ENCODE measurements at places on chromosomes 1 and 21. TPM values are rescaled to one million over a fixed set of nuclear protein-coding genes. Genes with fewer than 3 reads are reported as not detected.

Gene TCHH
- total RNA-seq, result not detected

- DNase-seq, result no peak
These were observed 164.9 kb upstream of the USP25 start for GRCh38 chr21:15564907-15565306.

Gene CD160
- 0.29 TPM for total RNA-seq

- no peak for DNase-seq
These were observed 96.4 kb downstream of the GLIS1 start for GRCh38 chr1:53642607-53643006.

GRCh38 chr1:220906561-220907334 lies 27.5 kb downstream of the HLX start:
- DNase-seq, result no peak

- DNase-seq, result no peak
These were observed 53.2 kb downstream of the TRIM33 start for GRCh38 chr1:114457675-114458236.

Gene LCE1C
- total RNA-seq, result not detected

DNA sequence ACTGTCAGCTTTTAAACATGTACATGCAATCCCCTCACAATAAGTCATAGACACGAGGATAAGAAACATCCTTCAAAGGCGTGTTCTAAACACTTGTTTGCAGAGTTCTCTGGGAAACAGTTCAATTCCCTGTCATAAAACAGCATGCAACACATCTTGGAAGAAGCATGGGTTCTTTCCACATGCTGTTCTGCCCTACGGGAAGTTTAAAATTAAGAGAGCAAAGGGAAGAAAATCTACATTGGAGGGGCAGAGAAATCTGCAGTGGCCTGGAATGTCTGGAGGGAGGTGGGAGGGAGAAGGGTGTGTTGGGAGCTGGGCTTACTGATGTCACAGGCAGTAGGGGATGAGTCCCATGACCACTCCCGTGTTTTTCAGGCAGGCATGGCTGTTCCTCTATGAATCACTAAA lies 98.3 kb upstream of the SLC2A1 start:
- no peak for DNase-seq

DNA sequence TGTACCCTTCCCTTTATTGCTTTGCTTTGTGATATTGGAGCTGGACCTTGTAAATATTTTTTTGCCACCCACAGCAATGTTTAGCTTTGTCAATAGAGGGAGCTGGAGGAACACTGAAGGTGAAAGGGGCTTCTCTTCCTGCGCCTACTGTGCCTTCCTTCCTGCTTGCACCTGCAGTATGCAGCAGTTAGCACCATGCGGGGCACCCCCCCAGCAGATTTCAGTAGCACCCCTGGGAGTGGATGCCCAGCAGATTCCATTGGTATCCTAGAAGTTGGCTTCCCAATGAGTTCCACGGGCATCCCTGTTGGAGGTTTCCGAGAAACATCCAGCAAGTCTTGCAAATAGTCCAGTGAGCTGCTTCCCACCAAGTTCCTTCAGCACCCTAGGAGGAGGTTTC lies 25.6 kb downstream of the S100A10 start:
- peak; percentile 67 for DNase-seq

Gene USH2A
- not detected for total RNA-seq

DNA sequence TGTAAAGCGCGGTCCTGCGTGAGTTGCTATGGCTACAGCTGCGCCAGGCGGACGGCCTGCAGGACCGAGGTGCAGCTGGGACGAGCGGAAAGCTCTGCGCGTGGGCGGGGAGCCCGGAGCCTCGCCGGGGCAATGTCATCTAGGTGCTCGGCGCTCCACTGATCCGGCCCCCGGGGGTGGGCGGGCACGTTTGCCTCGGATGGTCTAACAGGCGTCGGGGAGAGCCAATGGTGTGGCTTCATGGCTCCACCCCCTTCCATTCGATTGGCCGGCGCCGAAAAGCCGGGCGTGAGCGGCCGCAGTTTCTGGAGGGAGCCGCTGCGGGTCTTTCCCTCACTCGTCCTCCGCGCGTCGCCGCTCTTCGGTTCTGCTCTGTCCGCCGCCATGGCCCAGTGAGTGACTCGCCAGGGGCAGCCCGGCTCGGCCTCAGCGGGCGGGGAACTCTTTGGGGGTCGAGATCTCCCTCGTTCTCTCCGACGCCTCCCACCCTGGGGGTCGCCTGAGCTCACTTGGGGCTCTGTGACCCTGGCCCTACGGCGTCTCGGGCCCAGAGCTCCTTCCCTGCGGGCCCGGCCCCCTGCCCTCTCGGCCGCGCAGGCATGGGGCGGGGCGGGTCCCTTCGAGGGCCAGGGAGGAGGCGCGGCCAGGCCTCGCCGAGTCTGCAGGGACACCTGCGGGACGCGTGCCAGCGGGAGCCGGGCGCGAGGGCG lies at the start of gene PGD:
PGD (plus strand) TSS at position 331 of the 710 bp plus-strand sequence; CDS start at position 385, 54 bp downstream.
- DNase-seq, result peak; percentile 99

- DNase-seq, result peak; percentile 6
These were observed 66.4 kb upstream of the BTG3 start for GRCh38 chr21:17679002-17679600.

Gene RGS5
- total RNA-seq, result 5.3 TPM

DNA sequence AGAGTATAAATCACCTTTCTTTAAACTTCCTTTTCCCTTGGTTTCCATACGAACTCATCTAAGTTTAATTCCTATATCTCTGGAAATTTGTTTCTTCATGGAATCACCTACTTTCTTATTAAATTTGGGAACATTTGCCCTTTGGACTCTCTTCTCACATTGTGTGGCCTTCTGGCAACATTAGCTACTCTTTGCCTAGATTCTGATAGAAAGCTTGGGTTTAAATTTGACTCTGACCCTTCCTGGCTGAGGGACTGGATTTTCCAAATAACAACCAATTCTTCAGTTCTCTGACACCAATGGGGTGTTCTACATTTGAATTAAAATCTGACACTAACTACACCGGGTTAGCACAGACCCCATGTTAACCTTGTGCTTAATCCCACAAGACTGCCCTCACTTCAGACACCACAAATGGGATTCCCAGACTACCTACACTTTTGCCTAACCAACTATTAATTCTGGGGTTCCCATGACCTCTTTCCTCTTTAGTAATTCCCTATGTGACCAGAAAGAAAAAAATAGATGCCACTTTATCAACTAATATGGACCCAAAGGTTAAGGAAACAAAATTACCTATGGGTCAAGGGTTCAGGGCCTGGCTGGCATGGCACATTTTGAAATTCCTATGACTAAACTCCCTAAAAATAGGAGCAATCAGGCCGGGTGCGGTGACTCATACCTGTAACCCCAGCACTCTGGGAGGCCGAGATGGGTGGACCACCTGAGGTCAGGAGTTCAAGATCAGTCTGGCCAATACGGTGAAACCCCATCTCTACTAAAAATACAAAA lies 9.7 kb upstream of the THEM4 start:
- DNase-seq, result no peak

Gene OR6F1
- not detected for total RNA-seq

DNA sequence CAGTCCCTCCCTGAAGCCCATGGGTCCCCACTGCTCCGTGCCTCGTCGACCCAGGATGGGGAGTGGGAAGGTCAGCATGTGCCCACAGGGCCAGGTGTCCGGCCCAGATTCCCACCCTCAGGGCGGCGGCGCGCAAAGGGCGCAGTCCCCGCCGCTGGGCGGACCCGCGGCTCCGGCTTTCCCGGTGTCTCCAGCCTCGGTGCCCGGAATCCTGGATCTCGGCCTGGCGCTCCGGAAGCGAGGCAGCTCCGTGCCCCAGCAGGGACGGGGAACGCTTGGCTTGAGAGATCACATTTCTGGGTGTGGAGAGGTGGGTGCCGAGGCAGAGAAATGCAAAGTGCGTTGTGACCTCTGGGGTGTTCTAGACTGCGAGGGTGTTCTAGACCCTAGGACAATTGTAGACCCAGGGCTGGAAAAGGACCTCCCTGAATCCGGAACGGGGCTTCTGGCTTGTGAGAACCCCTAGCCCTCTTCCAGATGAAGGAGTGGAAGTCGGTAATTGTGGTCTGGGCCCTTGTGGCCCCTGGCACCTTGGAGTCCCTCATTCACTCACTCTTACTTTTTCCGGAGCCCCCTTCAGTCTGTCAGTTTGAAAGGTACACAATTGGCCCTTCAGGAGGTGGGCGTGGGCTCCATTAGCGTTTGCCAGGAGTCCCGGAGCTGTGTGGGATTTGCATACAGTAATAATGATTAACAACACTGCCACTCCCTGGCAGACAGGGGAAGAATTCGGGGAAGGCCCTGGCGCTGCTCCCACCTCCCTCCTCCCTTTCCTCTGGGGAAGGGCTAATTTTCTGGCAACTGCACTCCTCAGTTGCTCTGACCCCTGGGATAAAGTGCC lies 1.6 kb upstream of the KCND3 start:
- DNase-seq, result no peak

Gene GPR161
- total RNA-seq, result 4.5 TPM

Gene CENPF
- 87.2 TPM for total RNA-seq

GRCh38 chr1:178818416-178818815 lies 52.5 kb downstream of the ANGPTL1 start:
- DNase-seq, result no peak

Gene PCP4
- not detected for total RNA-seq

DNA sequence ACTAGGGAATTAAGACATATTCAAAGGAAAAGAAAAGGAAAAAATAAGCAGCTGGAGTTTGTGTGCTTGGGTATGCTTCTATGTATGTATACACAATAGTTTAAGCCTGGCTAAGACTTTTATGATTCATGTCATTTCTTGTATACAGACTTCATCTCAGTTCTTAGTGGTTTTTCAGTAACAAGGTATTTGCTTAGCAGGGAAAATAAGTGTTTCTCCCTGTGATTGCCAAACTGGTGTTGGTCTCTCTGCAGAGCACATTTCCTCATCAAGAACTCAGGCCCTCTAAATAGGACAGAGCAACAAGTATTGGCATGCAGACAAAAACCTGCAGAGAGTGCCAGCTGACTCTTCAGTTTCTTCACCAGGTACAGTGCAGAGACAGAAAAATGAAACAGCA lies 484.4 kb upstream of the ZRANB2 start:
- no peak for DNase-seq

DNA sequence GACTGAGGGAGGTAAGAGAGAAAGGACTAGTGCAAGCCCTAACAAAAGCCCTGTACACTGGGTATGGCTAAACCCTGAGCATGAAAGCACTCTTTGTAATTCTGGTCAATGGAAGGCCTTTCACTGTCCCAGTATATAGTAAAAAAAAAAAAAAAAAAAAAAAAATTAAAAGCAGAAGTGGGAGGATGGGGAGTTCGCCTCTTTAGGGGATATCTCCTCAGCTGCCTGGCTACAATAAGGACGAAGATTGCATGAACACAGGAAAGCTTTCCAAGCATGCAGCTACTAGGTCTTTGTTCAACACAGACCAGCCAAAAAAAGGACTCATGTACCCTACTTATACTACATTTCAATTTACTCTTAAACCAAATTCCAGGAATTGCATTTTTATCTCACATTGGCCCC lies 59.1 kb downstream of the EIF4G3 start:
- no peak for DNase-seq

- DNase-seq, result no peak
These were observed 563 bp upstream of the TAS1R3 start for GRCh38 chr1:1330366-1331067.

GRCh38 chr1:22208973-22209378 lies 66.1 kb upstream of the WNT4 start:
- DNase-seq, result no peak

Gene CAPZA1
- 228 TPM for total RNA-seq

GRCh38 chr1:94863297-94863911 lies 43.2 kb downstream of the SLC44A3 start:
- DNase-seq, result no peak

DNA sequence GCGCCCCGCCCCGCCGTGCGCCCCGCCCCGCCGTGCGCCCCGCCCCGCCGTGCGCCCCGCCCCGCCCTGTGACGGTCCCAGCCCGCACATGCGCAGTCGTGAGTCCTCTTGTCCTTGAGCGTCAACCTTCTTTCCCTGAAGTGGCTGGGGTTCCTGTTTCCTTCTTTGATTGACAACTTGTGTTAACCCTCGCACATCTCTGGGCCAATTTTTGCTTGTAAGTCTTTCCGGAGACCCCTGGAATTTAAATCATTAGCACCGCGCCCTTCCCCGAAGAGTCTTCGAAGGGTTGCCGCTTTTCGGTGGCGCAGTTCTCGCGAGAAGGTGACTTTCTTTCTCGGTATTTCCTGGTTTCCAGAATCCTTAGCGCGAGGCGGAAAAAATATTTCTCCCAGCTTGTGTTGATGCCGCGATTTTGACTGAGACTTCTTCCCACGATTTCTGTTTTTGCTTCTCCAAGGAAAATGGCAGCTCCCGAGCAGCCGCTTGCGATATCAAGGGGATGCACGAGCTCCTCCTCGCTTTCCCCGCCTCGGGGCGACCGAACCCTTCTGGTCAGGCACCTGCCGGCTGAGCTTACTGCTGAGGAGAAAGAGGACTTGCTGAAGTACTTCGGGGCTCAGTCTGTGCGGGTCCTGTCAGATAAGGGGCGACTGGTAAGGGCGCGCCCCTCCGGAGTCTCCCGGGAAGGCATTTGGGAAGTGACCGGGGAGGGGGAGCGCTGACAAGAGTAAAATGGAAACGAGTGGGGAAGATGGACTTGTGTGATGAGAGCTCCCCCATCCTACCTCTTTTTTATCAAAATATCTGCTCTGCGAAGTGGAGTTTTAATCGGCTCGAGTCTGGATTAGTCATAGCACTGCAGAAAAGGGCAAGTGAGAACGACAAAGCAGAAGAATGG lies at the start of gene RNPC3:
RNPC3 (plus strand) TSS at position 93 of the 901 bp plus-strand sequence; CDS start at position 465, 372 bp downstream.
- peak; percentile 81 for DNase-seq

DNA sequence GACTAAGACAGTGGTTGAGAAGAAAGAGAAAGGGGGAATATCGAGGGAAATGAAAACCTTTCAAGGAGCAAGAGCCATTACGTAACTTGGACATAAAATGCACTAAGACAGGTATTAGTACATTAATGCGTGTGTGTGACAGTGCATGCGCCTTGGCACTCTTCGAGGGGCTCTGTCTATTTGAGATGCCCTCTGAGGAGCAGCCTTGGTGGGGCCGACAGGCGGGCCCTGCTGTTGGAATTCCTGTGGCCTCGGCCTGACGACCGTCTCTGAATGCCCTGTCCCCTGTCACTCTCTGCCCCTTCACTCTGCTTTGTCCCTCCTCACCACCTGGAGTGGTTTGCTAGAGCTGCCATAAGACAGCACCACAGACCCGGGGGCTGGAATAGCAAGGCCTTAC lies 12.3 kb downstream of the HUNK start:
- no peak for DNase-seq

GRCh38 chr1:150118716-150119115 lies 31.0 kb upstream of the PLEKHO1 start:
- no peak for DNase-seq

- no peak for DNase-seq
These were observed 62.9 kb upstream of the ZNF326 start for GRCh38 chr1:89931964-89932363.

Gene PKP1
- not detected for total RNA-seq

GRCh38 chr1:237799762-237800474 lies 90.8 kb downstream of the ZP4 start:
- DNase-seq, result peak; percentile 53

Gene PGLYRP3
- total RNA-seq, result not detected

Gene C1orf146
- total RNA-seq, result not detected

Gene FBXO2
- total RNA-seq, result 3.9 TPM

DNA sequence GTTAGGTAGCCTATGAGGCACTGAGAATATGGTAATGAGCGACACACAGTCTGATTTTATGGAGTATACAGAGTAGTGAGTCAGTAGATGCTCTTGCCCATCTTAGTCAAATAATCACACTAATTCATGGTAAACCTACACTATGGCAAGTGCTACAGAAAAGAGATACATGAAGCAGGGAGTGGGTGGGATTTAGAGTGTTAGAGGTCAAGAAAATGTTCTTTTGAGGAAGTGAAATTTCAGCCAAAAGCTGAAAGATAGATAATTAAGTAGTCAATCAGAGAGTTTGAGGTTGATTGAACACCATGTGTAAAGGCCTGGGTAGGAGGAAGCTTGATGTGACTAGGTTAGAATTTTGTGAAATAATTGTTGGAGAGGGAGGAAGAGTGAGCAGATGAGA lies 14.7 kb downstream of the MDM4 start:
- DNase-seq, result no peak

All from activated T-cell treated with anti-CD3 and anti-CD28 coated beads, Interleukin-2, amount 50 U/mL, for 72 hours (primary cell).